ENCODE measurements at places on chromosomes 5 and 9.
A peak's percentile ranks its signal among the peaks of the same experiment; 100 is the strongest.

DNA sequence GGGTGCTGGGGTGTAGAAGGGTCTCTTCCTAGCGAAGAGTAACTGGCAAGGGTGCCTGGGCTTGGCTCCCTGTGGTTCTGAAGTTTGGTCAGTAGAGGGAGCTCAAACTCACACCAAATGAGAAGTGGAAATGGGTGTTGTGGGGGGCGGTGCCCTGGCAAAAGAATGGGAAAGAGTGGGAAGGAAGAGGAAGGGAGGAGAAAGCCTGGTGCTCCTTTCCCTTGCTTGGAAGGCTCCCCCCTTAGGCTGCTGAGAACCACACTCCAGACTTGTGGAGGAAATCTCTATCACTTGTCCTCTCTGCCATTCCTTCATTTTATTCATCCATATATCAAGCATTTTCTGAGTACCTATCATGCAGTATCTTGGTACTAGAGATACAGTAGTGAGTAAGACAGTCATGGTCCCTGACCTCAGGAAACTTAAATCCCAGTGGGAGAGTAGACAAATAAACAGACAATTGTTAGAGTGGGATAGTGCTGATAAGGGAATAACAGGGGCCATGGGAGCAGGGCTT, 13.0 kb downstream of the SLC4A9 start:
- peak; percentile 54 for DNase-seq

- DNase-seq = no peak
These were observed 856.6 kb downstream of the MAT2B start for GRCh38 chr5:164361986-164362385.

DNA sequence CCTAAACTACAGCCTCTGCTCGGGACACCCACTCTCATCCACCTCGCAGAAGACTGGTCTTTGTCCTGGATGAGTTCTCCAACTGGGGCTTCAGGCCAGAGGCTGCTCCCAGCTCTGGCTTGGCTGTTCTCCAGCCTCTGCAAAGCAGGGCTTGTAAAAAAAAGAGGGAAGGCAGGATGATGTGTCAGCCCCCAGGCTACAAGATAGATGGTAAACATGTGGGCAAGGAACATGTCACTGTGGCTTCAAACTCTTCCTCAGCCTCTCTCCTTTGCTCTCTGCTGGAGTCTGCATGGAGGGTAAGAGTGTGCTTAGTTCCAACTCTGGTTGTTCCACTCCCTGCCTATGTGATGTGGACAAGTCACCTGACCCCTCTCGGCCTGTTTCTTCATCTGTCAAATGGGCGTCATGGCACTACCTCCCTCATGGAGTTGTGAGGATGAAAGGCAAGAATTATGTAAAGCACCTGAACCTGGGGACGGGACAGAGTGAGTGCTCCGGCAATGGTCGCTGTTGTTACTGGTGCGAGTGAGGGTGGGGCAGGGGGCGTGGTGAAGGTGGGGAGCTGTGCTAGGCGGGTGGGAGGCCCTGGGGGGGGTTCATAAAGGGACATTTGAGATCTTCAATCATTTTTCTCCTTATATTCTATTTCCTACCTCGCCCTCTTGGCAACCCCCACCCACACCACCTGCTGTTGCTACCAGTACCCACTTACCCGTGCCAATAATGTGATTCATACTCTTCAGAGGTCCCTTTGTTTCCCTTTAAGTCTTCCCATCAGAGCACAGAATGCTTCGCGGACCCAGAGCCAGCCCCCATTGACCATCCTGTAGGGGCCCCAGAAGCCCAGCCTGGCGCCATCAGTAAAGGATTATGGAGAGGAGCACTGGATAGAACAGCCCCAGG, 6.8 kb upstream of the ZNF79 start:
- DNase-seq = no peak

DNA sequence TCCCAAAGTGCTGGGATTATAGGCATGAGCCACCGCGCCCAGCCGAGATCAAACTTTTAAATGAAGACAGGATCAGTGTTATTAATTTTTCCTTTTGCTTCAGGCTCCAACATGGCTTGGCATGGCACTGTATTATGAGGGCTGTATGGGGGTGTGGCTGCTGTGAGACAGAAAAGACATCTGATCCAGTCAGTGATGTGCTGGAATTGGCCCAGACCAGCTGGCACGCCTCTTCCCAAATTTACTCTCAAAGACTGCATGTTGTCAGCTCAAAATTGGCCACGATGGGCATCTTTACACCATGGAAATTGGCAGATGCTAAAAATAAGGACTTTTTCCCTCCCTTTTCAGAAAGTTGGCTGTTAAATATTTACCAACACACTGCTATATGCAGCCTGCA, 12.1 kb upstream of the COL27A1 start:
- no peak for DNase-seq

DNA sequence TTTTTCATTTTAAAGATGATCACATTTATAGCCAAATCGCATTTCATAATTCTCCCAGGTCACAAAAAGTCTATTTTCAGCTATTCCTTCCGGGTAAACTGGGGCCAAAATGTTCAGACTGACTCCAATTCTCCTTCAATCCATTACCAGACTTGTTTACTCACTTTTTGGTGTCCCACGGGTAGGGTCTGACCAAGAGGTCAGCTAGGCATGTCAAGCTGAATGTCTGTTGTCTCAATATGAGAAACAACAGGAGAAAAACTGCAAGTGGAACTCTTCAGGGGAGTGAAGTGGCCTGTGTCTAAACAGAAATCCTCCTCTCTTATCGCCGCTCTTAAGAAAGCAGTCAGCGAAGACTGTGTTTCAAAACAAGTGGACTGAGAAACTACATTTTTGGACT, 171.3 kb downstream of the APBA1 start:
- no peak for DNase-seq

DNA sequence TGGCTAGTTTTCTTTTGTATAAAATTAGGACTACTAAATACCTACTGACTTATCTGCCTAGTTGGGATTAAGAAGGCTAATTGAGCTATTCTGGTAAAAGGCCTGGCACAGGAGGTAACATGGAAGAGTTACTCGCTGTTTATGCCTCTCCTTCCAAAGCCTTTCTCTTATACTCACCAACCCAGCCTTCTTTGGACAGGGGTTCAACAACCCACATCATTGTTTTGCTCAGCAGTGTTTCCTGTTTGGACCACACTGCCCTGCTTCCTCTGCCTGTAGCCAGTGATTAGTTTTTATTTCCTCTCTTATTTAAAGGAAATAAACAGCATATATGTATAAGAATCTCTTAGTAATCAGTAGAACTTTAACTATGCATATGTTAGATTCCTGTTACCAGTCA, 85.1 kb upstream of the TLX3 start:
- DNase-seq = no peak

GRCh38 chr5:79707535-79707934, 17.9 kb downstream of the CMYA5 start:
- no peak for DNase-seq
